ENCODE measurements at places on chromosomes 6 and 20.

- no peak for DNase-seq
Observed at GRCh38 chr20:59518881-59519706, 85.2 kb upstream of the PHACTR3 start.

GRCh38 chr20:25372584-25373336 lies 17.9 kb downstream of the ABHD12 start:
- no peak for DNase-seq

DNA sequence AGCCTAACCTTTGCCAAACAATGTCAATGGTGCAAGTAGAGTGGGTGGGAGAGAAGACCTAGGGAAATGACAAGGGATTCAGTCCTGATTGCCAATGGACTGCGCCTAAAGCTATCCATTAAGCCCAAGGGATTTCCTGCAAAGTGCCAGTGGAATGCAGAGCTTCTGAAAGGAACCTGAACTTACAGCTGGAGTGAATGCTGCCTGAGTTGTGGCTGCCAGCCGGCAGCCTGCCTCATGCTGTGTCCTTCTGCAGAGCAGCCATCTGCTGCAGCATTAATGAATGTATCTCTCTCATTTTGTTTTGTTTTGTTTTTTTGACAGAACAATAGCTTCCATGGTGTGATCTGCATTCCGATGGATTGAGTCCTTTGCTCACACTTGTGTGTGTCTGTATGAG lies 44.7 kb downstream of the SLC35F1 start:
- DNase-seq: no peak

DNA sequence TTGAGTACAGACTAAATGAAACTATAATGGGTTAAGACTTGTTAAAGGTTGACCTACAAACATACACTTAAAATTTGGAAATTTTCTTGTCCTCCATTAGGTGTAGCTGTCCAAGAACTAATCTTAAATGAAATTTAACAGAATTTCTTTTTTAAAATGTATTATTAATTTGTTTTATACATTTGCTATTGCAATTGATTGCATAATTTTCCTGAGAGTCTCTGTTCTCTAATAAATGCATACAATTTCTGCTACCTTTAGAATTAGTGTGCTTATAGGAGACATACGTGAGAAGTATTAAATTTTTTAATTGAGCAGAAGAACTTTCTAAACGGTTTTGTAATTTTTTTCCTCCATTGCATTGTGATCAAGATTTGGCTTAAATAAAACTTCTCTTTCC lies 1.5 kb downstream of the FAM135A start:
- DNase-seq: no peak

DNA sequence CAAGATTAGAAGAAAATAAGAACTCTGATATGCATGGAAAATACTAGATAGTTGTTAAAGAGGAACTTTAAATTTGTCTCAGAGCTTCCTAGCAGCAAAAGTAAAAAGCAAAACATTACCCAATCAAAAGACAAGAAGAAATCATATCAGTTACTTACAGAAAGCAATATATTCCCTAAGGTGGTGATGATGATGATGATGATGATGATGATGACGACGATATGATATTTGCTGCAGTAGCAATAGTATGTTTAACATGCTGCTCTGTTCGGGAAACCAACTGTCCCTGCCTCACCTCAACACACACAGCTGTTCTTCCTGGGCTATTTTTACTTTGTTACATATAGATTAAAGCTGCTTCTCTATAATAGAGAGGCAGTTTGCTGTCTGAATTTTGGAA lies 12.0 kb upstream of the TBX18 start:
- no peak for DNase-seq

GRCh38 chr6:129491436-129491835 lies 218.5 kb downstream of the ARHGAP18 start:
- DNase-seq: no peak

DNA sequence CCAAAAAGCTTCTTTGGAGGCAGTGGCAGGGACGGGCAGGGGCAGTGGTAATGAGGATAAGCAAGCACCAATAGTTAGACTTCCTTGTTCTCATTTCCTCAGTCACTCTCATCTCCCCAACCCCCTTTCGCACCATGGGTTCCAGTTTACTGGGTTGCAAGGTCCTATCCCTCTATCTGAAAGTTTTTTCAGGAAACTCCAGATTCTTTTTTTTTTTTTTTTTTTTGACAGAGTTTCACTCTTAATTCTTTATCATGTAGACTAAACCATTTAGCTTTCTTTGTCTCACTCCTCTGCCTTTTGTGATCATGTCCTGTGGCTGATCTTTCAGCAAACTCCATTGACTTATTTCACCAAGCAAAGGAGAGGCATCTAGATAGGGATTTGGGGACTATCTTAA lies 51.4 kb upstream of the GMDS start:
- DNase-seq: no peak

- DNase-seq: no peak
Observed at GRCh38 chr6:153207617-153208016, 76.5 kb upstream of the RGS17 start.

All from CMK (cell line).